CD4-positive, alpha-beta T cell treated with Interleukin-2 at 100 ng/mL for 4 hours (primary cell): ENCODE measurements at places on chromosomes 6 and 20.

GRCh38 chr6:119536666-119537065 is 187.1 kb upstream of the MAN1A1 start:
- no peak for DNase-seq

DNA sequence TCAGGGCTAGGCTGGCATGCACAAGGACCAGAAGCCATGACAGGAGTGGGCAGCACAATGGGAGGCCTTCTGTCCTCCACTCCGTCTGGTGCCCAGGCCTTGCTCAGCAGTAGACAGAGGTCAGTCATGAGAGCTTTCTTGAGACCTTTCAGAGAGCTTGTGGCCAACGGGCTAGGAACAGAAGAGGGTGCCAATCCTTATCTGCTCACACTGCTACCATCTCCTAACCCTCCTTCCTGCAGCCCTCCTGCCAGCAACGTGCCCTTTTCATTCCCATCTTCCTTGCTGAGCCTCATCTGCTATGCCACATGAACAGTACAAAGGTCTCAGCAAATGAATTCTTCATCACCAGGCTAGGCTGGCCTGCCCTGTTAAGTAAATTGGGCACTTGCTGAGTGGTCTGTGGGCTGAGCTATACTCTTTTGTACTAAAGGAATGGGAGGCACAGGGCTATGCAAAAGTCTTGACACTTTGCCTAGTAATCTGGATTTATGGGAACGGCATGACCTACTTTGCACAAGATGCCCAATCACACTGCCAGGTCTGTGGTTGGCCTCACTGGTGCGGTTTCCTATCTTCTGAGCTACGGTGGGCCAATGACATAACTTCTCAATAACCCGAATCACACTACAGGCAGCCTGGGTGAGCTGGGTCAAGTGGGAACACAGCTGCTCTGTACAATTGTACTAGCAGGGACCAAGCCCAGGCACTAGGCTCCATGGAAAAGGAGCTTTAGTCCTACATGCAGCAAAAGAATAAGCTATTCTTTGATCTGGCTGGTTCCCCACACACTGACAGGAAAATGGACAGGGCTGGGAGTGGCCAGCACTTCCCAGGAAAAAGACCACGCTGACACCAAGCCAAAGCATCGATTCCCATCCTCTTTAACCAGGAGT is 47.8 kb downstream of the ELOVL5 start:
- peak; percentile 43 for DNase-seq

DNA sequence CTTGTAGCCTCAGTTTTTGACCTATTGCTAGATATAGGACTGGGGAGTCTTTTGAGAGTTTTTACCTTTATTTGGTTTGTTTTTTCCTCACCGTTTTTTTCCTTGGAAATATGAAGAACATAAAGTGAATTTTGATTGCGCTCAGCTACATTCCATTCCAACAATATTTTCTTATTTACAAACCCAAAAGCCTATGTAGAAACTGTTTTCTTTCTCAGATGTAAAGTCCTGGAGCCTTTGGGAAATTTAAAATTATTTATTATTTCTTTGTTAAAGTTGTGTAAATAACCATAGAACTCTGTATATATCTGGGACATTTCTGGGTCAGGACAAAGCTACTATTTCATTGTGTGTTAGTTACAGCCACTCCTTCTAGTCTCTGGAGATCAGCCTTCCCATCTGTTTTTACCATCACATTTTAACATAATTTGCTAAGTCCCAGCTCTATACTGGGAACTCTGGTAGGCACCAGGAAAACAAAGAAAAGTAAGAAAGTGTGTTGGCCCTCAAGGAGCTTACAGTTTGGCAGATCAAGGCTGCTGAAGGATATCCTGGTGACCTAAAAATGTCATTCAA is 68.8 kb downstream of the JAG1 start:
- DNase-seq: no peak

GRCh38 chr20:32128167-32128566 is 18.7 kb downstream of the TM9SF4 start:
- DNase-seq: no peak

- DNase-seq: no peak
Observed at GRCh38 chr6:95274686-95275235, 302.6 kb upstream of the MANEA start.
